ENCODE measurements at places on chromosomes 5 and 9.

DNA sequence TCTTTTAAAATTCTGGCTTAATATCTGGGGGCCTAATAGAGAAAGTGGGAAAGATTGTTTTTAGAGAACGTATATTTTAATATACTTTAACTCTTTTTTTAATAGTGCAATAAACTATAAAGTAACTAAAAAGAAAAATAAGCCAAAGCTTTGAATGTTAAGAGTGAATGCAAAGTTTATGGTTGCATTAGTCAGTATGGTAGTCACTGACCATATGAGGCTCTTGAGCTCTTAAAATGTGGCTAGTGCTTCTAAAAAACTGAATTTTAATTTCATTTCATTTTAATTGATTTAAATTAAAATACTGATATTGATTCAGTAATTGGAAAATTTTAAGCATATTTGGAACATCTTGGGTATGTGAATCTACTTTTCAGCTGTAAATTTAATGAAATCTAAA is 310.7 kb downstream of the PJA2 start:
- no peak for DNase-seq

GRCh38 chr9:133576031-133576874 is 32.9 kb downstream of the FAM163B start:
- DNase-seq, result no peak

DNA sequence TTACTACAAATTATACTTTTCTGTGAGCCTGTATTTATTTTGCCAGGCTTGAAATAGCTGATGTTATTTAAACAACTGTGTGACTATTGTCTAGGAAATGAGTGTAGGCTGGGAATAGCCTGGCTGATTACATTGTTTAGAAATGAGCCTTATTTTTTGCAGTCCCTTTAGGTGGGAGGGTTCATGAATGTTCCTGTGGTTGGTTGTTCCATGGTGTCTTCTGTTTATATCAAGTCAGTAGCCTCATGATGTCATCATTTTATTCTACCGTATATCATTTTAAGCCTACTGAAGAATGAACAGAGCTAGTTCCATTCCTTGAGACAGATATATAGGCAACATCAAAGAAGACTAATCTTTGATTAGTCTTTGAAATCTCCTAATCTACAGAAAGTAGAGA is 53.1 kb downstream of the MAP1B start:
- DNase-seq, result no peak

GRCh38 chr5:135608761-135609443 is 30.1 kb upstream of the CXCL14 start:
- no peak for DNase-seq

DNA sequence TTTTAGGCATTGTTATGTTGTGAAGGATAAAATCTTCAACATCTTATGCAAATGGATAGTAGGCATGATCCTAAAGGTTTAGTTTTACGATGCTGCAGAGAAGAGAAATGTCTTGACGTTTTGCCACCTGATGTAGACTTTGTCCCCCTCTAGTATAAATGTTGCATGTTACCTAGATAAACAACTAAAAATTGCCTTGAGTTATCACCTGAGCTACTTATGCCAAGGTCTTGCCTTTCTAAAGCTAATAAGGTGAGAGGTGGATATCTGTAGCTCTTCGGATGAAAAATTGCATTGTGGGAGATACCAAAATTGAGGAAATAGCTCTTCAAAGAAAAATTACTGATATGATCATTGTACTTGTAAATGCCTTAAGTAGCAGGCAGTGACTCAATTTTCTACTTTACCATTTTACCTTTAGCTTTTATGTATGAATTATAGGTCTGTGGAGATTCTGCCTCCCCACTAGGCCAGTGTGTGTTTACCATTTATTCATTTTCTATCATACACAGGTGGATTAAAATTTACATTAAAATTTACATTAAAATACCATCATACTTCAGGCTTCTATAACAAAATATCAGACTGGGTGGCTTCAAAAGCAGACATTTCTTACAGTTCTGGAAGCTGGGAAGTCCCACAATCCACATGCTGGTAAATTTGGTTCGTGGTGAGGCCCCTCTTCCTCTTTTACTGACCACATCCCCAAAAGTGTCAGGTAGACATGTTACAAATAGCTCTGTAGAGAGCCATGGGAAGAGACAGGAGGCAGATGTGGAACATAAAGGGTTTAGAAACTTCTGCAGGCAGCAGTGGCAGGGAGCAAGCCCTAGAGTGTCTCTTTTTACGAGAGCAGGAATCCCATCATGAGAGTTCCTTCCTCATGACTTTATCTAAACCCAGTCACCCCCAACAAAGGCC is 100.7 kb upstream of the ERBIN start:
- no peak for DNase-seq

- DNase-seq, result no peak
Observed at GRCh38 chr5:172766287-172767108, 4.5 kb downstream of the DUSP1 start.

GRCh38 chr5:123610665-123611405 is 98.9 kb downstream of the CSNK1G3 start:
- peak; percentile 37 for DNase-seq

GRCh38 chr9:16321461-16322119 is 548.9 kb downstream of the BNC2 start:
- DNase-seq, result no peak

DNA sequence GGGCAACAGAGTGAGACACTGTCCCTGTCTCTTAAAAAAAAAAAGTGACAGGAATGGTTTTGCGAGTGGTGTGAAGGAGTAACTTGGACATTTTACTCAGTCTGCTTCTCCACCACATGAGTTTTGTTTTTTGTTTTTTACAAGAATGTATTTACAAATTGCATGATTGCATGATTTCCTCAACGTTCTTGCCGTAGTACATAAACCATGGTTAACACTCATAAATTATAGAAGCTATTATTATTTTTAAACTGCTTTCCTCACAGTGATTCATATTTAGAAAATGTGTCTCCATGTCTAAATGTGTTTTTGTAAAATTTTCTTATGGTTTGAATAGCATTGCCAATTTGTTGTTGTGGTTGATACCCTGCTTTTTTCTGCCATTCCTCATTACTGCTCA is 220.0 kb downstream of the GOLPH3 start:
- DNase-seq, result no peak

- no peak for DNase-seq
Observed at GRCh38 chr5:139369181-139369580, 13.9 kb downstream of the SLC23A1 start.

- DNase-seq, result no peak
Observed at GRCh38 chr5:163094492-163095180, 342.8 kb upstream of the CCNG1 start.

- no peak for DNase-seq
Observed at GRCh38 chr5:96942078-96942477, 6.2 kb downstream of the LNPEP start.

DNA sequence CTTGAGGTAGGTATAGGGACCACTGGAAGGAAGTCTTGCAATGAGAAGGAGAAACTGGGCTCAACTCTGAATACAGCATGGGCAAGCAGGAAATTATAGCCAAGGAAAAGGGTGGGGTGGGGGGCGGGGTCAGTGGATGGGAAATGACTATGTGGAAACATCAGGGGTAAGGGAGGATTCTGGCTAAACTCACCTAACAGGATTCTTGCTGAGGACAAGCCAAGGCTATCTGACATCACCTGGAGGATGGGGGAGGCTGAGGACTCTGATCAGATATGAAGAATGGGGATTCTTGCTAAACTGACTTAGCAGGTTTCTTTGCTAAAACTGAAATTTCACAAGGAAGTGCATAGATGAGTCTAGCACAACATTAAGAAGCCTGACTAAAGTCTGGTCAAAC is 40.8 kb downstream of the CTSL start:
- DNase-seq, result no peak

- no peak for DNase-seq
Observed at GRCh38 chr5:57976506-57976905, 483.4 kb downstream of the PLK2 start.

DNA sequence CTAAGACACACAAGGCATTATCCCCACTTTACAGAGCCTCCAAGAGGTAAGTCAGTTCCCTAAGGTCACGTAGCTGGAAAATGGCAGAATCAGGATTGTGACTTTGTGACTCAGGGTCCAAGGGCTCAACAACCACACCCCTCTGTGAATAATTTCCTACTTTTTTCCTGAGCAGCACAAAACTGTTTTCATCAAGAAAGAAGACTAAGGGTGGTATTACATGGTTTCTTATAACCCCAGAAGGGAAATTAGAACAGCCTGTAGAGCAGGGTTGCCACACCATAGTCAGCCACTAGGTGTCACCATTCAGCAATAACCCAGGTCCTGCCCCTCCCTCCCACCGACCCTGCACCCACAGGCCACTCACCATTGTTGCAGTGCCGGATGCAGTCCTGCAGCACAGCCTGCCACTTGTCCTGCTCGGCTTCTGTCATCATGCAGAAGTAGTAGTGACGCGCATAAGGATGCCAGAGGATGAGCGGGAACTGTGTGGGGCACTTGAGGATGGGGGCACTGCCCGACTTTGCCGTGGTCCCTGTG is 72.1 kb downstream of the LRSAM1 start:
- no peak for DNase-seq

DNA sequence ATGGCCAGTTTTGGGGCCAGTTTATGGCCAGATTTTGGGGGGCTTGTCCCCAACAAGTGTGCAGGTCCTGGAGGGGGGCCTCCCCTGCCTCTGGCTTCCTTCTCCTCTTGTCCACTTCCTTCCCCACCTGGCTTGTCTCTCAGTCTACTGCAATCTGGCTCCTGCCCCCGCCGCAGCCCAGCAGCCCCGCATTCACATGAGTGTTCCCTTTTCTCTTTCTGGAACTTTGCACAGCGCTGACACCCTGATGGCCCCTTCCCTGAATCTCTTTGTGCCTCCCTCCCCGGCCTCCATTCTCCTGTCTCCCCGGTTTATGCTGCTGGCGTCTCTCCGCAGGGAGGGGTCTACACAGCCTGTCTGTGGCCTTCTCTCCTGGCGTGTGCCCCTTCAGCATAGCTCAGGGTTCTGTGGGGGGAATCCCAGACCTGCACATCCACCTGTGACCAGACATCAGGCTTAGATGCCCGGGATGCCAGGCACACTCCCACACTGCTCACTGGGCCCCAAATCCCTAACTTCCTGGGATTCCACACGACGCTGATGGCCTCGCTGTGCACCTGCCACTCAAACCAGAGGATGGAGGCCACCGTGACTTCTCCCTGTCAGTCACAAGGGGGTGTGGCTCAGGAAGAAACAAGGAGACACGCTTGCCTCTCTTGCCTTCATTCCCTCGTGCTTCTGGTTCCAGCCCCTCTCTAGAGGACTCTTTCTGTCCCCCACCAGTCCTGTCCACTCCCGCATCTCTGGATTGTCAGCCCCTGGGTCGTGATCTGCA is 17.5 kb downstream of the TRIP13 start:
- DNase-seq, result no peak

- no peak for DNase-seq
Observed at GRCh38 chr5:170636206-170636605, 132.4 kb downstream of the KCNIP1 start.

DNA sequence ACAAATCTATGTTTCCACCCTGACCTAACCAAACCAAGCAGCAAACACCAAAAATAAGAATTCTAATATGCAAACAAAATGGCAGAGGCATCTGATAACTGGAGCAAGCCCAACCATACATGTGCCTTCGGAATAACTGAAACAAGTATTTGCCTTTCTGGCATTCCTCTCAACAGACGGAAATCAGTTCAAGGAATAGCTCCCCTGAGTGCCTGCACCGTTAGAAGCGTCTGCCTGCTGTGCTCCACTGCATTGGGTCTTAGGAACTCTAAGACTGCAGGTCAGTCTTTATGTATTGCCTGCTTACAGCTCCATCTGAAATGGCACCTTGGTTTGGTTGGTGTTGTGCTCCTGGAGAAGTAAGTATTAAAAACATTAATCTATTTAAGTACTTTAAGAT is 98.5 kb downstream of the MRPS27 start:
- DNase-seq, result no peak

DNA sequence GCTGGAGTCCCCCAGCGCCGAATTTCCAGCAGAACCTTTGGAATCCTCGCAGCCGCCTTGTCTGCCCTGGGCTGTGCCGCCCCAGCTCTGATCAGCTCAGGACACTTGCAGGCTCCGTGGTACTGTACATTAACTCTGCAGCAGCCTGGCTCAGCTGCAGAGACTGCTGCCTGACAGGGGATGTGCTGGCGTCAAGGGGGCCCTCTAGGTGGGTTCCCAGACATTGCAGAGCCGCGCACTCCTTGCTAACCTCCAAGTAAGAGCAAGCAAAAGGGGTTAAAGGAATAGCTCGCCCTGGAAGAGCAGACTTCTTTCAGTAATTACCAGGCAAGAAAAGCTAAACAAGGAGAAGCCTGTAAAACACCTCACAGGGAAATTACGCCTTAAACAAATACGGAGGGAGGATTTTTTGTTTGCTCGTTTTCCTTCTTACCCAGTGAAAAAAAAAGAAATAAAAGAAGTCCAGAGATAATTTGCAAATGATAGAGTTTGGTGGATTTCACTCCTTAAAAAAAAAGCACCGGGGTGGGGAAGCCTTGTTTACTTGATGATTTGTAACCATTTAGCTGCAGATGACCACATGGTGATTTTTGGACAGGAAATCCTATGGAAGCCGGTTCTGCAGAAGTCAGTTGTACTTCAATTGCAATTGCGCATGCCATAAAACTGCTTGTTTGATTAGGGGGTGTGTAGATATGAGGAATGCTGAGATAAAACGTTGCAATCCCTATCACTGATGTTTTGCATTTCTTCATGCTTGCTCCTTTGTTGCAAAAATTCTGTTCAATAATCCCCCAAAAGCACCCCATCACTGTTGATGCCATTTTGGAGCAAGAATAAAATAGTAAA is 305.8 kb downstream of the PDE4D start:
- no peak for DNase-seq

DNA sequence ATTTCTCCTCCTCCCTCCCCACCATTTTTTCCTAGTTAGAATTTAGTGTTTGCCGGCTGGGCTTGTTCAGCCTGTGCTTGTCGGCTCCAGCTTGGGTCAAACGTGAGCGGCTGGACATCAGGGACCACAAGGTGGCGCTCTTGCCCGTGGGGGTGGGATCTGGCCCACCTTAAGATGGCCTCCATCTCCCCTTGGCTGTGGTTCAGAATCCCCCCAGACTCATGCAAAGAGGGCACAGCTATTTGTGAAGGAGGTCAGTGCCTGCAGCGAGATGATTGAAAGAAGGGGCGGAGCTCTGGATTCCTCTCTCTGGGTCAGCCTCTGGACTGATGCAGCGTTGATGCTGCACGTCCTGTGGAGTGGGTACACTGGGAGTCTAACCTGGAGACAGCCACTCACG is 283.3 kb upstream of the TUT7 start:
- DNase-seq, result no peak

- no peak for DNase-seq
Observed at GRCh38 chr5:76690037-76690679, 25.8 kb upstream of the F2R start.

Data from CD4-positive, alpha-beta T cell treated with Interleukin-6 at 100 ng/mL for 8 hours (primary cell).